CD4-positive, alpha-beta T cell treated with Interleukin-15 for 4 hours (primary cell): ENCODE measurements at places on chromosomes 13 and 19.

- no peak for DNase-seq
Observed at GRCh38 chr13:107649079-107649478, 566.3 kb downstream of the LIG4 start.

DNA sequence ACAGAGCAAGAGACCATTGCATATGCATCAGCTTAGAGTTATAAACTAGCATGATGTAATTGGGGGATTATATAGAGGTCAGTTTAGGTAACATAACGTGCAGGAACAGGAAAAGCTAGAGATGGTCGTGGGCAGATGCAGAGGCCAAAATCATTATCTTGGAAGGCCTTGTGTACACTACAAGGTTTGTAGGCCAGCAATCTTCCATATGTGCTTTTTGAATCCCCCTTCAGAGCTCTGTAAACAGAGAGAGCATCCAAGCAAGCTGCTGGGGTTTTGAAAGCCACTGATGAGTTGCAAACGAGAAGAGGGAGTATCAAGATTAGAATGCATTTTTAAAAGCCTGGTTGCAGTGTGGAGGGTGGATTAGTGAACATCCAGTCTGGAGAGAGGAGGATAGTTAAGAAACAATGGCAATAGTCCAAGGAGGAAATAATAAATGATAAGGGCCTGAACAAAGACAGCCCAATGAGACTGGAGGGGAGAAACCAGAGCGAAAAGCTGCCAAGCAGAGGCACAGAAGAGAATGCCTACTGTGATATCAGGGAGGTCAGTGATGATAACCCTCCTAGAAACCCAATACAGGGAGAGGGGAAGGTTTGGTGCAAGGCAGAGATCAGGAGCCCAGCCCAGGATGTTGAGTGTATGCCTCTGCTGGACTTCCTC, 109.6 kb downstream of the ZAR1L start:
- DNase-seq = no peak

DNA sequence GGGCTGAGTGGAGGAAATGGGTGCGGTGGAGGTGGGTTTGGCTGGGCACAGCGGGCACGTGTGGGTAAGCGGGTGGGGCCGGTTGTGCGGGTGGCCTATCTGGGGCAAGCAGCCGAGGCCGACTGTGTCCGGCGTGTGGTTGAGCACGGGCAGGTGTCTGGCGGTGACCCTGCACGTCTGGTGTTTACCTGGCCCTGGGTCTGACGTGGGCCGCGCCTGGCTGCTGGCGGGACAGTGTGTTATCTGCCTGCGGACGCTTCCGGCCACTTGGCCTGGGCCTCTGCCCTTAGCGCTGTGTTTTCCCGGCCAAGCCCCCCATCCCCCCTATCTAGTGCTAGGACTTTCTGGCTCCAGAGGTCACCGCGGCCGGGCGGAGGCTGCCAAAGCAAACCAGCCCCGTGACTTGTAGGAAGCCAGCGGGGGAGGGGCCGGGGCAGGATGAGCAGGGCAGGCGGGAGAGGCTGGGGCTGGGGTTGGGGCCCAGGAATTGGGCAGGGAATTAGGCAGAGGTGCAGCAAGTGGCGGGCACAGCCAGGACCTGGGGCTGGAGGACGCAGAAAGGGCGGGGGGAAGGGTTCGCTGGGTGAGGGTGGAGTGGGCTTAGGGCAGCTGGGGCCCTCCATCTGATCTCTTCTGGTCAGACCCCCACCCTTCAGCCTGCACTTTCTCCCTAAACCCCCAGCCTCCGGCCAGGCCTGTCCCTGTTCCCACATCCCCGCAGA, 534 bp upstream of the HPN start:
- DNase-seq = peak; percentile 6

- no peak for DNase-seq
Observed at GRCh38 chr13:110272651-110273050, 34.3 kb downstream of the COL4A1 start.

DNA sequence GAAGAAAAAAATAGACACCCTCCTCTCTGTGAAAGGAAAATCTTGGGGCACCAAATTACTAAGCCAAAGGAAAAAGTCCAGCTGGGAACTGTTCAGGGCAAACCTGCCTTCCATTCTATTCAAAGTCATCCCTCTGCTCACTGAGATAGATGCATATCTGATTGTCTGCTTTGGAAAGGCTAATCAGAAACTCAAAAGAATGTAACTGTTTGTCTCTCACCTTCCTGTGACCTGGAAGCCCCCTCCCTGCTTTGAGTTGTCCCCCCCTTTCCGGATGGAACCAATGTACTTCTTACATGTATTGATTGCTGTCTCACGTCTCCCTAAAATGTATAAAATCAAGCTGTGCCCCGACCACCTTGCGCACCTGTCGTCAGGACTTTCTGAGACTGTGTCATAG, 216.0 kb upstream of the SOX1 start:
- DNase-seq = no peak

DNA sequence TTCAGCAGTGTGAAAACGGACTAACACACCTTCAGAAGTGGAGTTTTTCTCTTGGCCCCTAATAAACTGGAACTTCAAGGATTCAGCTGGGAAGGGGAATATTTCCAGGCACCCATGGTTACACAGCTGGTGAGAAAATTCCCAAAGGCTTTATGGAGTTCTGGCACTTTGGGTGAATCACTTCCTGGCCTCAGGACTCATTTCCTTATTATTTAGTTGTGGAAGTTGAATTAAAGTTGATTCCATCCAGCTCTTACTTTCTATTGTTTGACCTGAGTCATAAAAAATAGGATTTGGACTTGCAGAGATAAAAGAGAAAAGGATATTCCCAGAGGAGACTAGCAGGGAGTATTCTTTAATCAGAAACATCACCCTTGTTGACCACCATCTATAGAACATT, 882.1 kb downstream of the UQCRFS1 start:
- no peak for DNase-seq

- DNase-seq = no peak
Observed at GRCh38 chr13:84959818-84960217, 839.4 kb downstream of the SLITRK6 start.
